ENCODE measurements at places on chromosomes 3 and 15.

- DNase-seq: no peak
Measured at GRCh38 chr3:33773637-33774036, 24.8 kb upstream of the PDCD6IP start.

DNA sequence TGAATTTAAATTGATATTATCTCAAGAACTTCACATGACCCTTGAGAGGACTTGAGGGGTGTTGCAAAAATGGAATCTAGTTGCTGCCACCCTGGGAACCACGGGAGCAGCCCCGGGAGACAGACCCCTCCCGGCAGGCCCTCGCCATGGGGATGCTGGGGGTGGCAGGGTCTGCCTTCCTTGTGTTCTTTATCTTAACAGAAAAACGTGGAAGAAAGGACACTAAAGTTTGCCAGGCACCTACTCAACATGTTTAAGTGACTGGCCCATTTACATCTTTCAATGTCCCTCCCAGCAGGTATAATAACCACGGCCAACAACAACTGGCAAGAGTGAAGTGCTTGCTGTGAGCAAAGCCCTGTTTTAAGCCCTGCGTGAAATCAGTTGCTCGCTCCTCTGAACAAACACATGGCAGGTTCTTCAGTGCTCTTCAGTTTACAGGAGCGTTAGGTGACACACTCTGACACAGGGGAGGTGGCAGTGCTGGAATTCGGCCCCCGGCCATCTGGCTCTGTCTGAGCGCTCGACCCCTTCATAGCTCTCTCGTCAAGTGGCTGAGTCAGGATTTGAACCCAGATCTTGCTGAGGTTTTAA is 112.5 kb downstream of the ASB7 start:
- no peak for DNase-seq

- DNase-seq: no peak
Measured at GRCh38 chr3:4821338-4821737, 157.9 kb upstream of the BHLHE40 start.

- no peak for DNase-seq
Measured at GRCh38 chr3:20836801-20837200, 650.8 kb upstream of the SGO1 start.

DNA sequence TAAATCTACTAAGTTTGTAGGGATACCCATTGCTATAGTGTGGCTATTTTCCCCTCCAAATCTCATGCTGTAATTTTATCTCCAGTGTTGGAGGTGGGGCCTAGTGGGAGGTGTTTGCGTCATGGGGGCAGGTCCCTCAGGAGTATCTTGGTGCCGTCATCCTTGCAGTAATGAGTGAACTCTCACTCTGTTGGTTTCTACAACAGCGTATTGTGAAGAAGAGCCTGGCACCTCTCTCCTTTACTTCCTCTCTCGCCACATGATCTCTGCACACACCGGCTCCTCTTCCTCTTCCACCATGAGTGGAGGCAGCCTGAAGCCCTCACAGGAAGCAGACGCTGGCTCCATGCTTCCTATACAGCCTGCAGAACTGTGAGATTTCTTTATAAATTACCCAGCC is 34.0 kb upstream of the TRPM1 start:
- no peak for DNase-seq

DNA sequence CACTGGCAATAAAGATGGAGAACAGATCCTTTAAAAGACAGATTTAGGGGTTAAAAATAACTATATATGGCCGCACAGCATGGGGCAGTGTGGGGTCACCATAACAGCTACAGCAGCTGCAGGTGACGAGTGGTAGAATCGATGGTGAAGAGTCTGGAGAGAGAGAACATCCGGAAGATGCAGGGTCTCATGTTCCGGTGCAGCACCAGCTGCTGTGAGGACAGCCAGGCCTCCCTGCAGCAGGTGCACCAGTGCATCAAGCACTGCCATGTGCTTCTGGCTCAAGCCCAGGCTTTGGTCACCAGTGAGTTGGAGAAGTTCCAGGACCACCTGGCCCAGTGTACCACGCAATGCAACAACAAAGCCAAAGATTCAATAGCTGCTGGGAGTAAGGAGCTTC is 93.7 kb upstream of the IMPG2 start:
- DNase-seq: peak; percentile 17
